ENCODE measurements at places on chromosomes 16 and 17.

GRCh38 chr17:80262775-80263244 is 2.2 kb downstream of the RNF213 start:
- H3K27me3 ChIP-seq, result no peaks in the 10 kb centered on the region
- no peak overlapping the region for H3K4me3 ChIP-seq
- H3K27ac ChIP-seq, result no peak overlapping the region

DNA sequence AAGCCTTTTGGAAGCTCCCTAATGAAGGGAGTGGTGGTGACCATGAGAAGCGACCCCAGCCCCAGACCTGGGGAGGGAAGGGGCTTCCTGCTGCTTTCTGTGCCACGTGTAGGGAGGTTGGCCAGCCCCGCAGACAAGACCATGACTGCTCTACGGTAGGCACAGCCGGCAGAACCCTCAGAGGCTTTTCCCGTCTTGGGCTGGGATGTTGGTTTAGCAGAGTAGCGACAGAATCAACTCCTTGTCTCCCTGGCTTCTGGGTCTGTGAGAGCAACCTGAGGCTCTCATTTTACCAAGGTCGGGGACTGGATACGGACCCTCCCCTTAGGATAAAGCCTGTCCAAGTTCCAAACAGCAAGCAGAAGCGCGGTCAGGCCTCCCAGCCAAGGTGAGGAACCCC is 123.3 kb downstream of the AXIN2 start:
- H3K36me3 ChIP-seq, result no peaks in the 10 kb centered on the region
- H3K4me3 ChIP-seq, result no peak overlapping the region
- H3K4me1 ChIP-seq, result no peaks in the 10 kb centered on the region
- DNase-seq, result no peak
- H3K27ac ChIP-seq, result no peak overlapping the region

DNA sequence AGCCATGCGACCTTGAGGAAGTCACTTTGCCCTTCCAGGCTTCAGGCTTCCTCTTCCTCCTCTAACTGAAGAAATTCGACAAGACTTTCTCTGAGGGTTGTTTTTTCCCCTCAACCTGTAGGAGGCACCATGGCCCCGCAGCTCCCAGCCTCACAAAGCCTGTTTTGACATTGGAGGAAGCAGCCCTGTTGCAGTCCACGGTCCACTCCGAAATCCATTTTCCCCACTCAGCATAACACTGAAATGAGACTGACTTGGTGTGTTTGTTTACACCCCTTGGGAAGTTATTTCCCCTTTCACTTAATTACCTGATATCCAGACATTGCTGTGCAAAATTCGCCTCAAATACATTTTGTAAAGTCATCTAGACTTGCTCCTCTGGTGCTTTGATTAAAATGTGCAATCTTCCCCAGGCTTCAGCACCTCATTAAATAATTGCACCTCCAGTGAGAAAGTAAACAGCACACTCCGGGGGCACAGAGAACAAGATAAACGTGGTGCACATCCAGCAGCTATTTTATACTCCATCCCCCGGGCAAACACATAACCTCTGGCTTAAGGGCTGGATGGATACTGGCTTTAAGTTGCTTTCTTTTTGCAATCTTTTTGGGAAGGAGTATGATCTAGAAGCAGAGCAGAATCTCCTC is 41.4 kb upstream of the PIRT start:
- no peaks in the 10 kb centered on the region for H3K36me3 ChIP-seq
- no peaks in the 10 kb centered on the region for H3K4me1 ChIP-seq

DNA sequence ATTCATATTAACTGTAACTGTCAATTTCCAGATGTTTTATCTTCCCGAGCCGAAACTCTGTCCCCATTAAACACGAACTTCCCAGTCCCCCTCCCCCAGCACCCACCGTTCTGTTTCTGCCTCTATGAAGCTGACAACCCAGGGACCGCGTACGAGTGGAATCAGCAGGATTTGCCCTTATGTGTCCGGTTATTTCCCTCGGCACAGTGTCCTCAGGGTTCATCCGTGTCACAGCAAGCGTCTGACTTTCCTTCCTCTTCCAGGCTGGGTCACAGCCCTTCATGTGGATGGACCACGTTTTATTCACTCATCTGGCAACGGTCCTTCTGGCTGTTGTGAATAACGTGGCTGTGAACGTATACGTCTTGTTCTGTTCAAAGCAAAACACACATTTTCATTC is 31.3 kb downstream of the METRNL start:
- peak overlapping the region; percentile 54 for H3K27ac ChIP-seq
- no peaks in the 10 kb centered on the region for H3K27me3 ChIP-seq
- H3K4me1 ChIP-seq, result peaks cover 18% of the 10 kb centered on the region
- no peak for DNase-seq
- no peak overlapping the region for H3K4me3 ChIP-seq

- H3K4me1 ChIP-seq, result no peaks in the 10 kb centered on the region
- peak; percentile 39 for DNase-seq
- H3K4me3 ChIP-seq, result no peak overlapping the region
- peaks cover 9% of the 10 kb centered on the region for H3K27me3 ChIP-seq
- H3K27ac ChIP-seq, result no peak overlapping the region
- H3K36me3 ChIP-seq, result no peaks in the 10 kb centered on the region
Observed at GRCh38 chr16:66238696-66239095, 127.8 kb upstream of the CDH5 start.

- no peaks in the 10 kb centered on the region for H3K27me3 ChIP-seq
- no peaks in the 10 kb centered on the region for H3K36me3 ChIP-seq
- H3K27ac ChIP-seq, result no peak overlapping the region
- H3K4me3 ChIP-seq, result no peak overlapping the region
Observed at GRCh38 chr16:47052666-47053640, 79.5 kb upstream of the DNAJA2 start.

DNA sequence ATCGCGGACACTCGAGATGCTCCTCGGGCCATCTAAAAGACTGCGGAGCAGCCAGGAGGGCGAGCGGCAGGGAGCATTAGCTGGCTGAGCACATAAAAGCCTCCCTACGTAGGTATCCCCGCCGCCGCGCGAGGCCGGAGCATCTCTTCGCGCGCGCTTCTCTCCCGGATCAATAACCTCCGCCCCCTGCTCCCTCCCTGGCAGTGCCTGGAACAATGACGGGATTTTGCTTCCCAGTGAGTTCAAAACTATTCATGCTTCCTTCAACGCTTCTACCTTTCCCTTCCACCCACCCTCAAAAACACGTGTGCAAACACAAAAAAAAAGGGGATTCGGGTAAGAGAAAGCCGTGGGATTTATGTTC is 984 bp downstream of the CENPV start:
- no peaks in the 10 kb centered on the region for H3K27me3 ChIP-seq
- H3K4me3 ChIP-seq, result peak overlapping the region; percentile 88
- DNase-seq, result peak; percentile 10
- peaks cover 3% of the 10 kb centered on the region for H3K4me1 ChIP-seq

DNA sequence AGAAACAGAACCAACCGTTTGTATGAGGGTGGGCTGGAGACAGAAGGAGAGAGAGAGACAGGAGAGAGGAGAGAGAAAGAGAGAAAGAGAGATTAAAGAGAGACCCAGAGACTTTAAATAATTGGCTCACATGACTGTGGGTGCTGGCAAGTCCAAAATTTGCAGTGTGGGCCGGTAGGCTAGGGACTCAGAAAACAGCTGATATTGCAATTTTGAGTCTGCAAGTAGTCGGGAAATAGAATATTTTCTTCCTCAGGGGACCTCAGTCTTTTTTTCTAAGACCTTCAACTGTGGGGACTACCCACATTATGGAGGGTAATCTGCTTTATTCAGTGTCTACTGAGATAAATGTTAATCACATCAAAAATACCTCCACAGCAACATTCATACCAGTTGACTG is 1439.0 kb downstream of the CDH11 start:
- H3K4me3 ChIP-seq, result no peak overlapping the region
- H3K4me1 ChIP-seq, result no peaks in the 10 kb centered on the region
- H3K36me3 ChIP-seq, result no peaks in the 10 kb centered on the region
- H3K27me3 ChIP-seq, result no peaks in the 10 kb centered on the region

- no peaks in the 10 kb centered on the region for H3K27me3 ChIP-seq
- H3K4me3 ChIP-seq, result no peak overlapping the region
- H3K4me1 ChIP-seq, result peaks cover 25% of the 10 kb centered on the region
- peak overlapping the region; percentile 73 for H3K27ac ChIP-seq
- peak; percentile 84 for DNase-seq
- H3K36me3 ChIP-seq, result peaks cover 9% of the 10 kb centered on the region
Observed at GRCh38 chr16:4494746-4495490, 18.7 kb downstream of the HMOX2 start.

All from astrocyte (in vitro differentiated cells and primary cell).